ENCODE measurements at places on chromosomes 13 and 19.
A peak's percentile ranks its signal among the peaks of the same experiment; 100 is the strongest.

- DNase-seq = no peak
These were observed 82.6 kb downstream of the NUFIP1 start for GRCh38 chr13:44906713-44907112.

- no peak for DNase-seq
These were observed 11.1 kb upstream of the NANOS3 start for GRCh38 chr19:13865571-13866462.

- peak; percentile 33 for DNase-seq
These were observed 29.8 kb downstream of the CERS1 start for GRCh38 chr19:18865973-18866799.

GRCh38 chr13:100269837-100270236 lies 180.9 kb downstream of the PCCA start:
- DNase-seq = no peak

DNA sequence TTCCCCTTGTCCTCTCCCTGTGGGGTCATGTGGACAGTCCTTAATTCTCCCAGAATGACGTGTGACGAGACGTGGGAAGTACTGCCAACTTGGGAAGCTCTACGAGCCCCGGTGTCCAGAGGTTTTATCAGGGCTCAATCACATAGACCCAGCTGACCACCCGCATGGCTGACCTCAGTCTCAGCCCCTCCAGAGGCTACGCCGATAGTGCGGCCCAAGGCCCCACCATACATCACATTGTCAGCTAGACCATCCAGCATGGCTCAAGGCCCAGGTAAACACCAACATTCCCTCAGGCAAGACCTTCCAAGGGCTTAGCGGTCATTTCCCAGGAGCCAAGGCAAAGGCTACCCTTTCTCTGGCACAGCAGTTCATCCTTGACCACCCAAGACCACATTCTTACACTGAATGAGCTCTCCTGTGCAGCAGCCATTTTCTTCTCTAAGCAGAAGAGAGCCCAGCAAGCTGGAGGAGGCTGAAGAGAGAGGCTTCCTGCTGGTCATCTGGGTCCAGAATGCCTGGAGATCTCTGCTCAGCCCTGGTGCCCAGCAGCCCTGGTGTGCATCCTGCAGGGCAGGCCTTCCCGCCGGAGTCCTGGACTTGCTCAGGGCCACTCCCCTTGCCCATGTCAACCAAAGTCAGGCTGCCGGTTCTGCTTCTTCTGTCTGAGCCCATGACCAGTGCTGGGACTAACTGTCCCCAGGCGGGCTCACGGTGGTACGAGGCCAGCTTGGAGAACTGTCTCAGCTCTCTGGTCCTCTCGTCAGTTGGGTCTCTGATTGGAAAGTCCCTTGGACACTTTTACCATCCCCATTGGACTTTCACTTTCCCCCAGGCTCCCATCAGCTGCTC lies 7.9 kb upstream of the F10 start:
- DNase-seq = no peak

GRCh38 chr19:6374161-6374709 lies 1.5 kb downstream of the PSPN start:
- no peak for DNase-seq
